ENCODE measurements at places on chromosomes 12 and 14. TPM values are rescaled to one million over a fixed set of nuclear protein-coding genes. Genes with fewer than 3 reads are reported as not detected.

GNB3 gene
- total RNA-seq: 0.14 TPM

MANSC4 gene
- not detected for total RNA-seq

ARMH4 gene
- 2.8 TPM for total RNA-seq

FLRT2 gene
- total RNA-seq: 4.4 TPM

MIP gene
- total RNA-seq: not detected

GDF3 gene
- total RNA-seq: not detected

DIO2 gene
- total RNA-seq: 0.68 TPM

TMEM19 gene
- 7.9 TPM for total RNA-seq

LMO3 gene
- 37.5 TPM for total RNA-seq

ZFHX2 gene
- 1.1 TPM for total RNA-seq

SLCO1C1 gene
- 0.79 TPM for total RNA-seq

RPL36AL gene
- 22.8 TPM for total RNA-seq

COX14 gene
- total RNA-seq: 68.4 TPM

ADAM21 gene
- total RNA-seq: not detected

GPR137C gene
- 0.32 TPM for total RNA-seq

TMCC3 gene
- total RNA-seq: 79.3 TPM

TRPV4 gene
- total RNA-seq: not detected

GPR84 gene
- not detected for total RNA-seq

KLRB1 gene
- total RNA-seq: 5.2 TPM

LRRC10 gene
- not detected for total RNA-seq

RERG gene
- total RNA-seq: 5.2 TPM

SPRYD4 gene
- 4.2 TPM for total RNA-seq

KRT77 gene
- total RNA-seq: not detected

MUCL1 gene
- not detected for total RNA-seq

MORN3 gene
- not detected for total RNA-seq

CATSPERB gene
- total RNA-seq: 3.8 TPM

CMTM5 gene
- 0.64 TPM for total RNA-seq

KRT85 gene
- not detected for total RNA-seq

STK38L gene
- total RNA-seq: 51.8 TPM

FGF23 gene
- not detected for total RNA-seq

RASAL1 gene
- 38.2 TPM for total RNA-seq

RPGRIP1 gene
- total RNA-seq: not detected

EXOC3L4 gene
- total RNA-seq: 16.9 TPM

SPIC gene
- not detected for total RNA-seq

ASCL1 gene
- total RNA-seq: not detected

P3H3 gene
- 5.9 TPM for total RNA-seq

GIT2 gene
- 64.0 TPM for total RNA-seq

BHLHE41 gene
- total RNA-seq: not detected

CNTN1 gene
- total RNA-seq: 2.0 TPM

SYNE3 gene
- 14.9 TPM for total RNA-seq

EPS8 gene
- 102 TPM for total RNA-seq

NYNRIN gene
- 8.8 TPM for total RNA-seq

EIF2S3B gene
- not detected for total RNA-seq

FAR2 gene
- 66.9 TPM for total RNA-seq

TSPAN11 gene
- 3.0 TPM for total RNA-seq

TUNAR gene
- total RNA-seq: not detected

B3GNT4 gene
- total RNA-seq: 1.3 TPM

LRTM2 gene
- total RNA-seq: not detected

WNT1 gene
- not detected for total RNA-seq

GPX2 gene
- 292 TPM for total RNA-seq

BATF gene
- total RNA-seq: 2.7 TPM
